ENCODE measurements at places on chromosomes 13 and 19. TPM values are rescaled to one million over a fixed set of nuclear protein-coding genes. Genes with fewer than 3 reads are reported as not detected.

- ATAC-seq = no peak
These were observed 788.9 kb downstream of the UQCRFS1 start for GRCh38 chr19:28424077-28424476.

DNA sequence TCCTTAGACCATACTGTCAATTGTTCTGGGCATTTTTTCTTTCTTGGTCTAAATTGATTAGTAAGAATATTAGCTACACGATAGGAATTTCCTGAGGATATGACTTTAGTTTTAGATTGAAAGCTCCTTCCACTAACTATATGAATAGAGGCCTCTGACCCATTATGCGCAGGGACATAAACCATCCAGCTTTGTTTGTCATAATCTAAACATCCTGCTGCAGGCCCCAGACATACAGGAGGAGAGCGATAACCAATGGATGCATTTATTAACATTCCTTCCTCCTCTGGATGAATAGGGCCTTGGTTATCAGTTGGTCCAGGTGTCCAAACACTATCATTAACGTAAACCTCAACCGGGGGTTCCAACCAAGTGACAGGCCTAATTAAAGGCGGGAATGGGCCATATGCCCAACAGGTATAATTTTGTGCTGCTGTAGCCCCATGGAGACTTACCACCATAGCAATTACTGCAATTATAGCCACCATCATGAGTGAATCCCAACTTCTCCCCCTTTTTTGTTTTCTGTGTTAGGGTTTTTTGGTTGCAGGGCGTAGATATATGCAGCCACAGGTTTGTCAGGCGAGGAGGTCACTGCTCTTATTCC, 32.6 kb downstream of the CLEC4M start:
- ATAC-seq = no peak

GRCh38 chr19:28075229-28075628, 1137.7 kb downstream of the UQCRFS1 start:
- ATAC-seq = no peak

GRCh38 chr13:111420113-111420876, 99.9 kb downstream of the TEX29 start:
- ATAC-seq = no peak

- no peak for ATAC-seq
These were observed 53.9 kb upstream of the AMER2 start for GRCh38 chr13:25225970-25226369.

DNA sequence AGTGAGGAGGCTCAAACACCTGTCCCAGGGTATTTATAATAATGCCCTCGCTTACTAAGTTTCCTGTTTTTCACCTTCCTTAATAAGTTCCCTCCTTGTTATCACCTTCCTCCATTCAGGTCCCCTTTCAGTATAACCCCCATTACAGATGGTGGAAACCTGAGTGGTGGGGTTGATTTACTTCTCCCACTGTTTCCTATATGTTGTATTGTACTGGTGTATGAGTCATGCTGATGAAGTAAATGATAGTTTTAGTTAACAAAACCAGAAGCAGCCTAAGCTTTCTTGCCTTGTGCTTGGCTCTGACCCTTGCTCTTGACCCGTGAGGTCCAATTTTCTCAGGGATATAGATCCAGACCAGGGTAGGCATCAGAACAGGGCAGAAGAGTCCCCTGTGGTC, 22.3 kb upstream of the TNFSF11 start:
- ATAC-seq = no peak

COX7A1 gene
- 59.4 TPM for total RNA-seq

CLDN10 gene
- 16.8 TPM for total RNA-seq

PIAS4 gene
- 17.8 TPM for total RNA-seq

ASPDH gene
- total RNA-seq = not detected
